Germinal center (tissue), 1 donor: ENCODE measurements at places on chromosomes 2 and 18.
A peak's percentile ranks its signal among the peaks of the same experiment; 100 is the strongest.

- DNase-seq: no peak
These were observed 45.4 kb upstream of the LRATD1 start for GRCh38 chr2:14587119-14587518.

GRCh38 chr2:26687801-26688200 is 4.7 kb upstream of the KCNK3 start:
- no peak for DNase-seq

DNA sequence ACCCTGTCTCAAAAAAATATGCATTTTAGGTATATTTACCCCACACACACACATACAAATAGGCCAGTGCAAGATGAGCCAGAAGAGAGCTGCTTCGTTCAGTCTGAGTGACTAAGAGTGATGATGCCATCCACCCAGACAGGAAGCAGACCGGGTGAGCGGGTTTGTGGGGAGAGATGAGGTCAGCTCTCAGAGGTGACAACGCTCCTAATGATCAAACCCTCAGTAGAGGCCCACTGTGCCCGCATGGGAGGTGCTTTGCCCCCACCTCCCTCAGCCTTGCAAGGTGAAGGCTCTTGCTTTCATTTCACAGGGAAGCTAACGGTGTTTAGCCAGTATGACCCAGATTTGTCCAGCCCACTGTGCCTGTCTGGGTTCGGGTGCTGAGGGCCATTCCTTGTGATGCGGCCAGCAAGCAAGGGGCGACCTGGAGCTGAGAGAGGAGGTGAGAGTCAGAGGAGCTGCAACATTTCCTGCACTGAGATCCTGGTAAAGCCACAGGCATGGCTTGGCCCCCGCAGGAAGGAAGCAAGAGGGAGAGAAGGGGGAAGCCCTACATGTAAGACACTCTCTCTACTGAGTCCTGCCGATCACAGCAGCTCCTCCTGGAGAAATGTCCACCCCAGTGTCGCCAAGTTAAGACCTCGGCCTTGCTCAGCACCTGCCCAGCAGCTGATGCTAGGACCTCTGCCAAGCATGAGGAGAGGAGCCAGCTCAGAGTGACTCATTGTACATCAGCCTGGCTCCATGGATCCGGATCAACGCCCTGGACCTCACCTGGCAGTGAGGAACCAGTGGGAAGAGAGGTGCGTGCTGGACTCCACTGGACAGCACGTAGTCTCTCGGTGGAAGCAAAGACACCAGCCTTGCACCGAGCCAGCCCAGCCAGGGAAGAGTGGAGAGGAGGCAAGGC is 37.0 kb downstream of the NIFK start:
- DNase-seq: peak; percentile 31

GRCh38 chr2:233247744-233248143 is 3.7 kb upstream of the ATG16L1 start:
- no peak for DNase-seq

- DNase-seq: no peak
These were observed 261.1 kb downstream of the ANAPC1 start for GRCh38 chr2:111622859-111623258.

- DNase-seq: no peak
These were observed 243.8 kb downstream of the TSN start for GRCh38 chr2:121999264-121999663.
